ENCODE measurements at places on chromosomes 7 and 10.

- no peak for DNase-seq
Measured at GRCh38 chr7:117225536-117225935, 97.3 kb downstream of the WNT2 start.

DNA sequence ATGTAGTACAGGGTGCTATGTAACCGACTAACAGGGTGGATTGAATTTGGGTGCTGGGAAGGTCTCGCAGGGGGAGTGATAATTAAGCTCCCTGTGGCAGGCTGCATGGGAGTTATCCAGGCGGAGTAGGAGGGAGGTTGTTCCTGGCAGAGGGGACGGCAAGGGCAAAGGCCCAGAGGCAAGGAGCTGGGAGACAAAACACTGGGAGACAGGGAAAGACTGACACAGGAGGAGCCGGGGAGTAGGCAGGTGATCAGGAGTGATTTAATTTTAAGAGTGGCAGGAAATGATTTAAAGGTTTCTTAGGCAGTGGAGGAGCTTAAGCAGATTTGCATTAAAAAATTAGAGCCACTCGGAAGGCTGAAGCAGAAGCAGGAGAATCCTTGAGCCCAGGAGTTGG lies 40.7 kb upstream of the LEP start:
- no peak for DNase-seq

DNA sequence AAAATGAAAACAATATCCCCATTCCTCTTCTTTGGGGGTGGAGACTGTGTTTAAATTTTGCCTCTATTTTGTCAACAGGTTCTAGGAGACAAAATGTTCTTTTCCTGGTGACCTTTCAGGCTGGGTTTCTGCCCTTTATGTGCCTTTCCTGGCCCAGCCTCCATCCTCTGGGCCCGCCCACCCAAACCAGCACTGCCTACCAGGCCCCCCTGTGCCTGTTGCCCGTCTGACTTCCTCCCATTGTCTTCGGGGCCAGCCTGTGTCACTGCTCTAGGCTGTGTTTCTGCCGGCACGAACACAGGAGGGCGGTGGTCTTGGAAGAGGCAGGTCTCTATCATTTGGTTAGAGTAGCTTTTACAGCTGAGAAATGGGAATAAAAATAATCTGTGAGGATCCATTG lies 13.9 kb downstream of the TSPAN14 start:
- peak; percentile 49 for DNase-seq

DNA sequence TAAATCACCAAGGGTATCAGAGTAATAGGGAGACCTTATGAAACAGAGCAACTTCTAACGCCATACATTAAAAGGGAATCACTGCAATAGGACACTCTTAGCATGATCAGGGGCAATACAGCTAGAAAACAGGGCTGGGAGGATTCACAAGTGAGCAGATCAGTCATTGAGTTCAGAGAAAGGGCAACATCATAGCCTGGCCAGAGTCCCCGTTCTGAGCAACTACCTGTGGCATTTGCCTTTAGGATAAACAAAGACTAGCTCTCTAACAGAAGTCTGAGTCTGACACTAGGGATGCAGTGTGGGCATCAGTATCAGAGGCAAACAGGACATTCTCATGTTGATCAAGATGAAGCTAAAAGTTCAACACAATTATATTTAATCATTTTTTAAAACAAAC lies 297.9 kb downstream of the DGKB start:
- DNase-seq = no peak

Data from central memory CD8-positive, alpha-beta T cell (primary cell).